ENCODE measurements at places on chromosomes 16 and 17. TPM values are rescaled to one million over a fixed set of nuclear protein-coding genes. Genes with fewer than 3 reads are reported as not detected.

The RPRML gene
- not detected for total RNA-seq

The NTN1 gene
- 4.9 TPM for total RNA-seq

The MIEF2 gene
- total RNA-seq, result 9.0 TPM

The GCGR gene
- total RNA-seq, result 0.13 TPM

The KDM6B gene
- total RNA-seq, result 37.6 TPM

The INTS2 gene
- total RNA-seq, result 11.3 TPM

The CFAP97D1 gene
- total RNA-seq, result not detected

The DNAI2 gene
- 2.9 TPM for total RNA-seq

The HSBP1 gene
- total RNA-seq, result 118 TPM

The SLFN12 gene
- total RNA-seq, result 16.7 TPM

The RASL10B gene
- 0.82 TPM for total RNA-seq

The KCNH4 gene
- total RNA-seq, result not detected

The RBFOX1 gene
- total RNA-seq, result not detected

The ZNF598 gene
- total RNA-seq, result 45.9 TPM

The FBF1 gene
- 12.1 TPM for total RNA-seq

The HEXD gene
- total RNA-seq, result 28.6 TPM

The KRT33B gene
- not detected for total RNA-seq

The FNDC8 gene
- total RNA-seq, result not detected

The MYH1 gene
- 0.20 TPM for total RNA-seq

The HS3ST3A1 gene
- 4.7 TPM for total RNA-seq

The LDHD gene
- total RNA-seq, result 9.9 TPM

The SSTR5 gene
- total RNA-seq, result not detected

The GP2 gene
- total RNA-seq, result not detected

The FMNL1 gene
- total RNA-seq, result 42.0 TPM

The CDH13 gene
- total RNA-seq, result 8.7 TPM

The ZNF688 gene
- total RNA-seq, result 12.3 TPM

The KRT20 gene
- not detected for total RNA-seq

Measured in left lung (tissue), 14 donors.